ENCODE measurements at places on chromosomes 1 and 21.

GRCh38 chr1:175222296-175222938 lies 29.8 kb upstream of the KIAA0040 start:
- DNase-seq: no peak

GRCh38 chr1:244150665-244151064 lies 99.6 kb downstream of the ZBTB18 start:
- DNase-seq: no peak

DNA sequence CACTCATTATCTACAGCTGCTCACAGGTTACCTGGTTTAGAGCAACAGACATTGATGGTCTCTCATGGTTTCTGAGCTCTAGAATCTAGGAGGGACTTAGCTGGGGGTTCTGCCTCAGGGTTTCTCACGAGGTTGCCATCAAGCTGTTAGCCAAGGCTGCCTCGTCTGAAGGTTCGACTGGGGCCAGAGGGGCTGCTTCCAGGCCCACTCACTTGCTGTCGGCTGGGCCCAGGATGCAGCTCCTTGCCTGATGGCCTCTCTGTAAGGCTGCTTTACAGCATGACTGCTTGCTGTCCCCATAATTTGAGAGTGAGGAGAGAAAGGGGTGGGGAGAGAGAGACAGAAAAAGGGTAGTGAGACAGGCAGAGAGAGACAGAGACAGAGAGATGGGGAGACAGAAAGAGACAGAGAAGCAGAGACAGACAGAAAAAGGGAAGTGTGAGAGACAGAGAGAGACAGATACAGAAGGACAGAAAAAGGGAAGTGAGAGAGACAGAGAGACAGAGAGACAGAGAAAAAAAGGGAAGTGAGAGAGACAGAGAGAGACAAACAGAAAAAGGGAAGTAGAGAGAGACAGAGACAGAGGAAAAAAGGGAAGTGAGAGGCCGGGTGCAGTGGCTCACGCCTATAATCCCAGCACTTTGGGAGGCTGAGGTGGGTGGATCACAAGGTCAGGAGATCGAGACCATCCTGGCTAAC lies 106.8 kb upstream of the C1orf174 start:
- DNase-seq: no peak

GRCh38 chr21:8989261-8989711 lies 1532.1 kb upstream of the TPTE start:
- DNase-seq: no peak

- DNase-seq: no peak
These were observed 52.0 kb upstream of the RPL11 start for GRCh38 chr1:23639460-23640095.

DNA sequence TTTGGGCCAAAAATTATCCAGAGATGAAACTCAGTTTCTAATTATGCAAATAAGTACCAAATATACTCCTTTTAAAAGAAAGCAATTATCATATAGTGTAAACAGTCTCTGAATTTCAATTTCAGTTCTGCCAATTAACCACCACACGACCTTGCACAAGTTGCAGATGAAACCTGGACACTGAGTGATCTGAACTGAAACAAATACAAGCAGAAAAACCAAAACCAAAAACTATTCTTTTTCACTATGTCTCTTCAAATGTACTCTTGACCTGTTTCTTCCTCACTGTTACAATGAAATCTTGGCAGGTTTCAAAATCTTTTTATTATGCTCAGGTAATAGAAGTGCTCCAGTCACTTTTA lies 79.2 kb downstream of the TYW3 start:
- DNase-seq: no peak

DNA sequence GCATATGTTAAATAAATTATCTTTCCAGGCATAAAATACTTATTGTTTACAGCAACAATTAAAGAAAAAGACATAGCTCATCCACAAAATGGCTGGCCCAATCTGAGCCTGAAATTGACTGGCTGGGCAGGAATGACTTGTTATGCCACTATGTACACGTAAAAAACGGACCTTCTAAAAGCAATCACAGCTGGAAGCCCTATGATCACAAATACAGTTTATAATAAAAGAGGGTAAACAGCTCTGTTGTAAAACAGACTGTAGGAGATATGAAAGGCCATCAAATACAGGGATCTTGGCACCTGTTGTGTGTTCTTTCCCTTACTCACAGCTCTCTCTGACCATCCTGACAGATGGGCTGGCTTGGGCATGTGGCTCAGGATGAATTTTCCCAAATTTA lies 70.5 kb upstream of the DMRTA2 start:
- no peak for DNase-seq

All from activated CD8-positive, alpha-beta memory T cell treated with anti-CD3 and anti-CD28 coated beads, Interleukin-2, amount 50 U/mL, for 4 hours (primary cell).